ENCODE measurements at places on chromosomes 7 and 10. TPM values are rescaled to one million over a fixed set of nuclear protein-coding genes. Genes with fewer than 3 reads are reported as not detected.

Gene KCNIP2
- total RNA-seq: 6.8 TPM

Gene NME8
- total RNA-seq: not detected

GRCh38 chr7:18163091-18163490 is 135.4 kb upstream of the PRPS1L1 start:
- DNase-seq: no peak

Gene UTF1
- total RNA-seq: not detected

Gene PRR15
- not detected for total RNA-seq
